Breast epithelium (tissue), 4 donors: ENCODE measurements at places on chromosomes 7 and 10. TPM values are rescaled to one million over a fixed set of nuclear protein-coding genes. Genes with fewer than 3 reads are reported as not detected.
A peak's percentile ranks its signal among the peaks of the same experiment; 100 is the strongest.

DNA sequence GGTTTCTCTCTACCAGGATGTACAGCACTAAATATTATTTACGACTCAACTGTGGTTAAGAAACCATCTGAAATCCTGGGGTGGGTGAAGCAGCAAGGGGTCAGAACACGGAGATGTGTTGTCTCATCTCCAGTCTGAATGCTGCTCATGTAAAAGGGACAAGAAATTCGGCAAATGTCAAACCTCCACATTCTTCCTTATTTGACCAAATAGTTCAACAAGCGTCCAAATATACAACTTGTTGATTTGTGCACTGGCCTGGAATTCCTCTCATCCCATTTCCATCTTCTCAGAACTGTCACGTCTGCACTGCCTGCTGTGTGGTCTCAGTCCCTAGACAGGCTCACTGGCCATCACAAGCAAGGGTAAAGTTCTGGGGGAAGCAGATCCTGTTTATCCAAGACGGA, 520.0 kb downstream of the PARD3 start:
- no peaks in the 10 kb centered on the region for H3K36me3 ChIP-seq
- no peak overlapping the region for H3K27ac ChIP-seq
- H3K4me3 ChIP-seq, result no peak overlapping the region
- no peaks in the 10 kb centered on the region for H3K27me3 ChIP-seq
- no peak for DNase-seq
- no peaks in the 10 kb centered on the region for H3K4me1 ChIP-seq

- no peaks in the 10 kb centered on the region for H3K4me1 ChIP-seq
- no peaks in the 10 kb centered on the region for H3K36me3 ChIP-seq
- no peak overlapping the region for H3K27ac ChIP-seq
- DNase-seq, result no peak
These were observed 229.2 kb downstream of the CELF2 start for GRCh38 chr10:11246752-11247467.

DNA sequence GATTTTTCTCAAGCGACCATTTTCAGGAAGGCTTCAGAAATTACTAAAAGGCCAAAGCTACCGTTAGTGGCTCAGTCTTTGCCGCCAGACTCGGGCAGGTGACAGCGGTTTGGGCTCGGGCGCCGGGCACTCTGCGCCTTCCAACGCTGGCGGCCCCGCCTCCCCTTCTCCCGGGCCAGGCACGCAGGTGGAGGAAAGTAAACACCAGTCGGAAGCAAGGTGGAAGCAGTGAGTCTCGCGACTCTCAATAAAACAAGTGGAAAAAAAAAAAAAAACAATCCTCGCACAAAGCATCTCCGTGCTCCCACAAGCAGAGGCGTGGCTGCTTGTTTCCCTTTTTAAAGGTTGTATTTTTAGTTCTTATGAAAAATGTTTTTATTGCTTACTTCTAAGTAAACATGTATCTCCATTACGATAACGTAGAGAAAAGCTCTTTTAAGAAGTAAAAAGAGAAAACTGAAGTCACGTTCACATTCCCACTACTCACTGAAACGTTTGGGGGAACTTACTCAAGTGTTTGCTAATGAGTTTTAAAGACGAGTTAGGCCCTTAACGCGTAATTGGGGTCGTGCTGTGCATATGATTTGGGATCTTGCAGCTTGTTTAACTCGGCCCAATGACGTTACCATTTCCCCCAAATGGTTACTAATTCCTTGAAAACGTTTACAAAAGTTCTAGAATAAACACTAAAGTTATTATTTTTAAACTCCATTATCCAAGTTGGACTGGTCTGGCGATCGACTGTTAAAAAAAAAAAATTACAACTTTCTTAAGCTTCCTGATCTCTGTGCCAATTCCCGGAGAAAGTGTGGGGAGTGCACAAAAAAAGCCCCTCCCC, 864 bp downstream of the CDCA7L start:
- H3K27ac ChIP-seq, result peak overlapping the region; percentile 81
- peak; percentile 55 for DNase-seq
- H3K4me3 ChIP-seq, result peak overlapping the region; percentile 67

DNA sequence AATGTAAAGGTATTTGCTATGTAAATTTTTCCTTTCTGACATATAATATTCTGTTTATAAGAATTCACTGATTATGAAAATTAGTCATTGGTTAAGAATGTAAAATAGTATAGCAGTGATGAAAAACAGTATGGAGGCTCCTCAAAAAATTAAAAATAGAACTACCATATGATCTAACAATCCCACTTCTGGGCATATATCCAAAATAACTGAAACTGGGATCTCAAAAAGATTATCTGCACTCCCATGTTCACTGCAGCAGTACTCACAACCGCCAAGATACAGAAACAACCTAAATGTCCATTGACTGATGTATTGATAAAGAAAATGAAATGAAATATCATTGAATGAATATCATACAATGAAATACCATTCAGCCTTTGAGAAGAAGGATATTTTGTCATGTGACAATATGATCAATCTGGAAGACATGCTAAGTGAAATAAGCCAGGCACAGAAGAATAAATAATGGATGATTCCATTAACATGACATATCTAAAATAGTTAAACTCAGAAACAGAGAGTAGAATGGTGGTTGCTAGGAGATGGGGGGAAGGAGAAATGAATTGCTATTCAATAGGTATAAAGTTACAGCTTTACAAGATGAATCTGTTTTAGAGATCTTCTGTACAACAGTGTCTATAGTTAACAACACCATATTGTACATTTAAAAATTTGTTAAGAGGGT, 14.0 kb downstream of the C10orf88 start:
- no peak overlapping the region for H3K4me3 ChIP-seq
- no peak for DNase-seq
- H3K36me3 ChIP-seq, result peaks cover 9% of the 10 kb centered on the region
- no peak overlapping the region for H3K27ac ChIP-seq

GRCh38 chr7:17095931-17096330, 202.5 kb upstream of the AHR start:
- H3K4me3 ChIP-seq, result no peak overlapping the region
- H3K4me1 ChIP-seq, result no peaks in the 10 kb centered on the region
- H3K27me3 ChIP-seq, result no peaks in the 10 kb centered on the region
- peak overlapping the region; percentile 29 for H3K27ac ChIP-seq
- DNase-seq, result no peak

Gene IFIT1B
- total RNA-seq, result not detected
